ENCODE measurements at places on chromosomes 7 and 10.
A peak's percentile ranks its signal among the peaks of the same experiment; 100 is the strongest.

DNA sequence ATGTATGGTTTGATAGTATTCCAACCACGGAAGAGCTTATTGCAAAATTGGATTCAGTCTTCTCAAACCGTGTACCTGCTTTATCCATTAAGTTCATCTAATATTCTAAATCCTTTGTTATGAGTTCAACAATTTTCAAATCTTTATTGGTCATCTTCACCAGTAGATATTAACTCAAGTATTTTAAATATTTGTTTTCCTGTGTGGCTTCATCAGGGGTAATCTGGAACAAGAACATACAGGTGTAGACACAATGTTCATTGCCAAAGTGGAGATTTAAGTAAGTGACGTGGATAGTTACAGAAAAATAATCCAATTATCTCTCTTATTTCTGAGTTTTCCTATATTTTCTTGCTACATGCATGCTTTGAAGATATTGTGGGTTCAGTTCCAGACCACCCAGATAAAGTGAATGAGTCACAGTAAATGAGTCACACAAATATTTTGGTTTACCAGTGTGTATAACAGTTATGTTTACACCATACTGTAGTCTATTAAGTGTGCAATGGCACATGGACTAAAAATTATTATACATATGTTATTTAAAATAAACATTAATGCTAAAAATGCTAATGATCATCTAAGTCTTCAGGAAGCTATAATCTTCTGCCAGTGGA, 429.0 kb upstream of the POT1 start:
- DNase-seq = peak; percentile 44

DNA sequence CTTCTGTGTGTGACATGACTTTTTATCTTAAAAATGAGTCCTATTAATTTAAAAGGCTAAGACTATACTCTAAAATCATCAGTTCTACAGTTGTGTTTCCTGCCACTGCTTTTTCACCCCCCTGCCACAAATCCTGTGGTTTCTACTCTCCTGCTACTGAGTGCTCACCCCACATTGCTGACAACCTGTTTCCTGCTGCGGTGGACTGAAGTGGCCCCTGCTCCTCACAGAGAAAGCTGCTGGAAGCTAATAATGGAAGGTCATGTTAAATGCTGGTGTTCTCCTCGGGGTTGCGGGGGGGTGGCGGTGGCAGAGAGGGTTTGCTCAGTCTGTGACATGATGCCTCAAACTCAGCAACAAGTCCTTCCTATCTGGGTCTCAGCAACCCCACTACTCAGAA, 113.2 kb upstream of the INHBA start:
- peak; percentile 68 for DNase-seq

- DNase-seq = no peak
Measured at GRCh38 chr10:119161680-119162451, 3.6 kb downstream of the SFXN4 start.

DNA sequence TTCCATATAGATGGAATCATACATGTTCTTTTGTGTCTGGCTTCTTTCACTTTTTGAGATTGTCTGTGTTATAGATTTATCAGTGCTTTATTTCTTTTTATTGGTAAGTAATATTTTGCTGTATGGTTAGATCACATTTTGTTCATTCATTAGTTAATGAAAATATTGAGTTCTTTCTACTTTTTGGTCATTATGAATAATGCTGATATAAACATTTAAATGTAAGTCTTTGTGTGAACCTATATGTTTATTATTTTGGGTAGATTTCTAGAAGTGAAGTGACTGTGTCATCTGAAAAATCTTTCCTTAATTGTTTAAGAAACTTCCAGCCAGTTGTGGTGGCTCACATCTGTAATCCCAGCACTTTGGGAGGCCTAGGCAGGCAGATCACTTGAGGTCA, 11.4 kb upstream of the VWDE start:
- no peak for DNase-seq

DNA sequence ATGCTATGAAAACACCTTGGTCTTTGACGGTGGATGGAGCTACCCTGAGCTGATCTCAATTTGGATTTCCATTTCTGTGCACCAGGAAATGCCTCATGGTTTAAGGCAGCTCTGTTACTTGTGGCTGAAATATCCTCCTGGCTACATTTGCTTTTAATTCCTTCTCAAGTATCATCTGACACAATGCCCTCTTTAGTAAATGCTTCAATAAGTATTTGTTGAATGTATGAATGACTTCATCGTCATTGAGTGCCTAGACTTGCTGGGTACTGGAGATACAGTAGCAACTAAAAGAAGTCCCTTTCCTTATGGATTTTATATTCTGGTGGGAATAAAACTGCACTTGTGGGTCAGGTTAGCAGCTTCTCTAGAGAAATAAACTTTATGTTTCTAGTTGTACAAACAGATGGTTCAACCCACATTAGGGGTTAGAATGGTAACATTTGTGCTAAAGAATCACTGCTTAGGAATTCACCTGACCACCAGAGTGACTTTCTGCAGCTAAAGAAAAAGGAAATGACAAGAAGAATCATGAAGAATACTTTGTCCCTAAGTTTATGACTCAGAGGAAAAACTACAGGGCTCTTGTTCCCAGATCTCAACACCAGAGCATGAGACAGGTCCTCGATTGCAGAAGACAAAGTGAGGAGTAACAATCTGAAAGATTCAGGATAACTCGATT, 21.8 kb upstream of the SMNDC1 start:
- peak; percentile 72 for DNase-seq

- DNase-seq = no peak
Measured at GRCh38 chr7:26485367-26485934, 193.8 kb downstream of the SNX10 start.

DNA sequence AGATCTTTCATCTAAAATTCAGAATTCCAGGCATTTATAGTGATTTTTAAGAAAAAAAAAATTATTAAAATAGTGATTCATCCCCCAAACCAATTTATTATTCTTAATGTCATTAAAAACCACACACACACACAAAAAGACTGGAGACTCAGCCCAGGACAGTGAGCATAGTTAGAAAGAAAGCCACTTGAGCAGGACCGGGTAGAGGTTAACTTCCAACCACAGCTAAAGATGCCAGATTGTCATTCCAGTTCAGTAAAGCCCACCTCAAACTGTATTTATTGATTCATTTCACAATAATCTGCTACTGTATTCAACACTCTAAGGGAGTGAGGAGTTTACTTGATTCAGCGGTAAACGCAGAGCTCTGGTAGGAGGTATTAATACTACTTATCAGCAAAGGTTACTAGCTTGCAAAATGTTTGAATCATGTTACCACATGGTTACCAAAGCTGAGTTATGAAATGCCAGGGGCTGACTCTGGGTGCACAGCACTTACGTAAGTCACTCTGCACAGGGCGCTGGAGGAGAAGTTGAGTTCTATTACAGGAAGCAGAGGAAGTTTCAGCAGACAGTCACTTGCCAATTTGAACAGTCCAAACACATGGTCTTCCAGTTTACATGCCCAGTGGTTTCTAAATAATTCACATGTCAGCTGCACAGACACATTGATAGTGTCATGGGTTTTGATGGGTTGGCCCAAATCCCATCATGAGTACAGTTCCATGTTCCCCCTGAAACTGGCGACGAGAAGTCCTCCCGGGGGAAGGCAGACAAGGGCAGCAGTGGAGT, 64.6 kb downstream of the KLF6 start:
- DNase-seq = peak; percentile 99

- DNase-seq = no peak
Measured at GRCh38 chr7:16067711-16068110, 353.6 kb downstream of the CRPPA start.

DNA sequence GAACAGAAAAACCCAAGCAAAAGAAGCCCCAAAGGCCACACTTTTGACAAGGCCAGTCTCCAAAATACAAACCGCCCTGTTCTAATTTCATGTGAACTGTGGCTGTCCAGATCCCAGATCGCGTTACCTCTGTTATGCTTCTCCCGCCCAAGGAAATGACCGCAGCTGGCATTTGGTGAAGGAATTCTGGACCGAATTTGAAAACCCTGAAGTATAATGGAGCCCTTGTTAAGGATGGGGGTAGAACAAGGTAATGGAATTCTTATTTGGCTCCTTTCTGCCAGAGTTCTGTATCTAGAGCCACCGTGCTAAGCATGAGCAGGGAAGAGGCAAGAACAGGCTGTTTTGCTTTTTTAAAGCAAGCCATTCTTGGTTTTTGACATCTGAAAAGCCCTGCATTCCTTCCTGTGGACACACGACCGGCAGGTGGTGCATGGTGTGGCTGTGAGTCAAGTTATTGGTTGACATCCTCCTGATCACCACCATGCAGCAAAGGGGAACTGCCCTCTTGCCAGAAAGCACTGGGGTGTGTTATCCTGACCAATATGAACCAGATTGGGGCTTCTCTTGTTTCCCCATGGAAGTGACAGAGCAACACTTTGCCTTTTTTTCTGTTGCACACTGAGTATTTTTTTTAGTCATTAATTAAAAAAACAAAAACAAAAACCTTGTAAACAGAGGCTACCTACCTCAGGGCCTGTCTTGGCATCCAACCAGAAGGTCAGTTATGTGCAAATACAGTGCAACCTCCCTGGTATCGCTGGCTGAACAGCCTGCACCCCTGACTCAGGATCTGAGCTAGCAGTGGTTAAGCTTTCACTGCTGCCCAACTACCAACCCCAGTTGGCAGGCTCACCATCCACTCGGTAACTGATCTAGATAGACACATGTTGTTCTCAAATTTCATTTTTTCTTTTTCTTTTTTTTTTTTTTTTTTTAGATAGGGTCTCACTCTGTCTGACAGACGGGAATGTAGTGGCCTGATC, 14.2 kb downstream of the UCMA start:
- DNase-seq = peak; percentile 39
